ENCODE measurements at places on chromosomes 1 and 21.

DNA sequence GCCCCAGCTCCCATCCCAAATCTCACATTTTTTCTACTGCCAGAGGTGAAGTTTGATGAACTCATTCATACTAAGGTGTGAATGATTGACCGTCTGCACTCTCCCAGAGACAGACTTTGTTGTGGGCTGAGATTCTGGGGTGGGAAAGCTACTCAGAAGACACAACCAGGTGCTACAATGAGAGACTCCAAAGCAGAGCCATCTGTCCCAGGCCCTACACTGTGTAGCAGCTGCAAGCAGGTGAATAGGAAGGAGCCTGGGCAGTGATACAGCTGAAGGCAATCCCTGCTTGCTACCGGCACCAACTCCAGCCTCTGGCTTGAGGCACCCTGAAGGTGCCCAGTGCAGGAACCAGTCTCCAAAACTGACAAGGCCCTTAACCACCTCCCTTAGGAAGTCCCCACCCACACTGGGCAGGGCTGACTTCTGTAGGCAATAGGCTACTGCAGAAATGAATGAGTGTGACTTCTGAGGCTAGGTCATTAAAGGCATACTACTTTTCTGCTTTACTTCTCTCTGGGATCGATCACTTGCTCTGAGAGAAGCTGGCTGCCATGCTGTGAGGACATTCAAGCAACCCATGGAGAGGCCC is 79.7 kb upstream of the RUNX3 start:
- DNase-seq: no peak

GRCh38 chr1:106568201-106568974 is 488.1 kb upstream of the PRMT6 start:
- DNase-seq: no peak

GRCh38 chr1:181081395-181081794 is 7.1 kb upstream of the IER5 start:
- no peak for DNase-seq

GRCh38 chr1:91712981-91713841 is 172.7 kb downstream of the TGFBR3 start:
- DNase-seq: peak; percentile 83

DNA sequence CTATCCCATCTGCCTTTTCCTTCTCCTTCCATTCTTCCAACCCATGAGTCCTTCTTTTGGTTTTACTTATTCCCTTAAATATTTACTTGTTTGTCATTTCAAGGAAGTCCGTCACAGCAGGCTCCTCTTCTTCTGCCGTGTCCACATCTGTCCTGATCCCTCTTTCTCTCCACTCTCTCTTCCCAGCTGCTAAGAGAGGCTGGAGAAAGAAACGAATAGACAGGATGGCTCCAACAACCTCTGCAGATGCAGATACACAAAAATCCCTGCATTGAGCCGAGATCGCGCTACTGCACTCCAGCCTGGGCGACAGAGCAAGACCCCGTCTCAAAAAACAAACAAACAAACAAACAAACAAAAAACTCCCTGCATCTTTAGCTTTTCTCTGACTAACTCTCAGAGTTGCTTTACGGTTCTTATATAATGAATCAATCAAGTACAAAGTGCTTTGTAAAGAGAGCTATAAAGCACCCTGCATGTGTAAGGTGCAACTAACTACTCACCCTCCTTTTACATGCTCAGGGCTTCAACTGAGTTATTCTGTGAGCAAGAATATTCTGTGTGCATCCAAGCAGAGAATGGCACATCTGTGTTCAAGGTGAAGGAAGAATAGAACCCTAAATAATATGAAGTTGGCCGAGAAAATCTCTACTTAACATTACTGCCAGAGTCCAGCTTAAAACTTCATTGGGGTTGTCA is 3.8 kb upstream of the SAMD13 start:
- DNase-seq: no peak

DNA sequence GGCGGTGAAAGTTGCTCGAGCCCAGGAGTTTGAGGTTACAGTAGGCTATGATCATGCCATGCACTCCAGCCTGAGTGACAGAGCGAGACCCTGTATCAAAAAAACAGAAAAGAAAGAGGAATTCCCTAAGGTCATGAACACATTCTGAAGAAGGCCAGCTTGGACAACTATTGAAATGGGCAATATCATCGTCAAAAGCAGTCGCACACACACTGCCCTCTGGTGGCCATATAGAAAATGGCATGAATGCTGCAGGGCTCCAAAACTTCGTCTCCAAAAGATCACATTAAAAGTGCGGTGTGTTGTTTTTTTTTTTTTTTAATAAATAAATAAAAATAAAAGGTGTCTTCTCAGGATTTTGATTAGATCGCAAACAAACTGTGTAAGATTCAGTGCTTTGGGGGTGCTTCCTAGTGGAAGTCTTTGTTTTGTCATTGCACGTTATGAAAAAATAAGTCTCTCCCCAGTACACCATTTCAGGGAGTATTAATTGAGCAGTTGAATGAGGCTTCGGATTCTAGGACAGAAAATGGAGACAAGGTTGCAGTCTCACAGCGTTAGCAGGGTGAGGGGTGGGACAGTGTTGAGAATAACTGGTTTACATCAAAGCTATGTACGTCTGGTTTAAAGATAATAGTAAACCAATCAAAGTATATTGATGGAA is 87.5 kb upstream of the FMN2 start:
- DNase-seq: peak; percentile 16

DNA sequence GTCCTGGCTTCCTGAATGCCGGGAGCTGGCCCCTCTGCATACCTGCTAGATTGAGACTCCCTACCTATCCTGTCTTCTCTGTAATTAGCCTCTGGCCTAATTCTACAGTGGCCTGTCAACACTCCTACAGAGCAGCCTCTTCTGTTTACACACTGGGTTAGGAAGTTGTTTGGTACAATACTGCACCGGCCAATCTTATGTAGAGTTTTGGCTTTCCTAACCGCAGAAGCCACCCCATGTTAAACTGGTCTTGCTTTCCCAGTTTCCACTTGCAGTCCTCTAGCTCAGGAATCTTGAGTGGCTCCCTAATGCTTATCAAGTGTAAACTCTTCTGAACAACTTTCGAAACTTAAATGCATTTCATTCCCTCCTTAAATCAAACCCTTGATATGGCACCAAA is 42.8 kb downstream of the DPH5 start:
- DNase-seq: no peak

DNA sequence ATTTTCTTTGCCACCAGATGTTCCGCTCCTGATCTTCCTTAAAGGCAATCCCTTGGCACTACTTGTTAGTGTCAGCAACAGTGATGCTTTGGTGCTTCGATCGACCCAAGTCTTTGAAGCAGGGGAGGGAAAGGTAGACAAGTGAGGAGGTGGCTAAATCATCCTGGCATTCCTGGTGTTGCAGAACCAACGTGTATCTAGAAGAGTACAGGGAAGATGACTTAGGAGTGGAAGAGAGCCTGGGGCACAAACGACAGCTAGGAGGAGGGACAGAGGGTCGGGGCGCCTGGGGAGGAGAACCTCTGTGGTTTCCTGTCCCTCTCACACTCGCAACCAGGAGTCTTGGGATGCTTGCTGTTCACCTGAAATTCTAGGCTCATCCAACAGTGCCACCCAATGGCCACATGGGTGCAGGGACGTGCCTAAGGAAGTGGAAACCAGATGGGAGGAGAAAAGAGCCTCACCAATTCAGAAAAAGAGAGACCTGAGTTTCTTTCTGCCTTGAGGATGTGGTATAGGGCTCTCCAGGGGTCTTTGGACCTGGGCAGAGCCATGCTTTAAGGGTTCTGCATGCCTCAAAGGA is 9.5 kb upstream of the KCNA2 start:
- DNase-seq: peak; percentile 64

DNA sequence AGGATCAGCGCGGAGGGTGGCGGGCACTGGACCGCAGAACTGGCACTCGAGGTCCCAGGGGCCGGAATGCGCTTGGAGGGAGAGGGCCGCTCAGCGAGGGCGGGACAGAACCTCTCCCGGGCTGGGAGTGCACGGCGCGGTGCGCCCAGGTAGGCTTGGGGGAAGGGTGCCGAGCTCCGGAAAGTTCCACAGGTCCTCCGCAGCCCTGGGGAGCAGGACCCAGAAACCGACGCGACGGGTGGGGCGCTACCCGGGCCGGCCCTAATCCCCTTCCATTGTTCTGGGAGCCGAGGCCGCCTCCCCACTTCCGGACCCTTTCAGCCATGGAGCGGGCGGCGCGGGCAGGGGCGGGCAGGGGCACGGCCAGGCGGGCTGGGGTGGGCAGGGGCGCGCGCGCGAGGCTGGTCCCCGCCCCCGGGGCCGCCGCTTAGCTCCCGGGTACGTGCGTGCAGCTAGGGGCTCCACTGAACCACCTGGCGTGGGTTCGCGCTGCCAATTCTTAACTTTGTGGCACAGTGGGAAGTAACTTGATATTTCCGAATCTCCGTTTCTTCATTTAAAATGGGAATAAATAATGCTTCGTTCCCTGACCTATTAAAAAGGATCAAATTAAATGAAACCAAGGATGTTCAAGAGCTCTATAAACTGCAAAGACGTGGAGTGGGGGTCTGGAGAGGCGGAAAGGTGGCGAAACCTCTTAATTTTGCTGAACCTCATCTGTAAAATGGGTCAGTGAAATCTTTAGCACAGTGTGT is 20.7 kb downstream of the LGR6 start:
- DNase-seq: no peak

- peak; percentile 85 for DNase-seq
Measured at GRCh38 chr1:243495442-243496186, 239.8 kb downstream of the SDCCAG8 start.

DNA sequence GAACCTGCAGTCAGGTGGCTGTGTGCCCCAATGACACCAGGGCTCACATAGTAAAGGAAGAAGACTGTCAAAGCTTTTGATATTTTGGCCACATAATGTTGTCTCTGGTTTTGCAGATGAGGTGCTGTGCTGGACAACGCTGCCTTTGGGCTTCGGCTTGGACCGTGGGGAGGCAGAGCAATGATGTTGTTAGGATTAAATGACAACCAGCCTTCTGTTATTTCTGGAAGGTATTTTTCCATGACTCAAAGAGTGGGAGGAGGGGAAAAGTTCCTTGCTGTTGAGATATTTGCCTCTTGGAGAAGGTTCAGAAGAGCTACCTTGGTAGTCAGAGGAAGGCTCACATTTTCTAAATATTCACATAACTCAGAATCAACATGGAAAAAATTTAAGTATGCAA is 187.3 kb upstream of the GALNT2 start:
- DNase-seq: no peak

DNA sequence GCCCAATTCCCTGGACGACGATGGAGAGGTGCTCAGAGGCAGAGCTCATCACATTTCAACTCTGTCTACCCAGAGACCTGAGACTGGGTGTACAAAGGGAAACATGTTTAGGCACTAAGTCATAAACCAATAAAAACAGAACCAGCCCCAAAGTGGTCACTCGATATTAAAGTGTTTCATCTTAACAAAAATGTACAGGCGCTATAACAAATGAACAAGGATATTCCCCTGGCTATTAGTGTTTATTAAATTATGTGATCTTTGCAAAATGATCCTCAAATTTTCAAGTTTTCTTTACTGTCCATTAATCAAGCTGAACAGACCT is 43.6 kb downstream of the NPHP4 start:
- DNase-seq: no peak

DNA sequence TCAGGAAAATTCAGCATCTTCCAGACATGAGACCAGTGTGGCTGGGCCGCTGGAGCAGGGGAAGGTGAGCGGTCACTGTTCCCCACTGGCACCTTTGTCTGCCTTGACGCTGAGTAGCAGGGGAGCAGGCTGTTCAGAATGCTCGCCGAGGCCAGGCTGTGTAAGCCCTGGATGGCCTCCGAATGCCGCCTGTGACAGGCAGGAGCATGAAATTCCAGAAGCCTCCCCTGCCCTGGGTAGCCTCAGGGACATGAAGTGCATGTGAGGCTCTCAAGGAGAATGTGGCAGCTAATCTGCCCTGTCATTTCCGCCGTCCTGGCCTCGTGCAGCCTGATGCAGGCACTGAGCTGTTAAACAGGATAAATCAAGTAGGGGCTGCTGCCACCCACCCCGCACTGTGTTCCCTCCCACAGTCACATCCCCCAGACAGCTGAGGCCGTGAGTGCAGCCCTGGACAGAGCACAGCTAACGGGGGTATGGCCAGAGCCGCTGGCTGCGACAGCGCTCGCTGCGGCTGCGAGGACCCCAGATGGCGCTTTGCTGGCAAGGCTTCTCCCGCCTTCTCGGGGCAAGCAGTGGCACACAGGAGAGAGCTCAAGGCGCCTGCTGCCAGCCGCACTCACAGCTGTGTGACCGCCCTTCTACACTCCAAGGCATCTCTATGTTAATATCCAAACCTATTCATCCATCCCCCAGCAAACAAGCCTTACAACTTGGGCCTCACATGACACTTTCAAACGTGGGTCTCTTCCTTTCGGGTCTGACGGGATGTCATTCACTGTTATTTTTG is 105.0 kb upstream of the COL6A1 start:
- DNase-seq: peak; percentile 28

GRCh38 chr21:36825658-36826057 is 126.7 kb downstream of the SIM2 start:
- no peak for DNase-seq

- peak; percentile 52 for DNase-seq
Measured at GRCh38 chr1:27545271-27545670, 55.3 kb upstream of the WASF2 start.

GRCh38 chr21:46297338-46298271 is 11.5 kb downstream of the YBEY start:
- peak; percentile 32 for DNase-seq

- DNase-seq: no peak
Measured at GRCh38 chr1:159067699-159068621, 8.6 kb downstream of the AIM2 start.

GRCh38 chr1:67811781-67812180 is 21.5 kb downstream of the GNG12 start:
- peak; percentile 65 for DNase-seq

DNA sequence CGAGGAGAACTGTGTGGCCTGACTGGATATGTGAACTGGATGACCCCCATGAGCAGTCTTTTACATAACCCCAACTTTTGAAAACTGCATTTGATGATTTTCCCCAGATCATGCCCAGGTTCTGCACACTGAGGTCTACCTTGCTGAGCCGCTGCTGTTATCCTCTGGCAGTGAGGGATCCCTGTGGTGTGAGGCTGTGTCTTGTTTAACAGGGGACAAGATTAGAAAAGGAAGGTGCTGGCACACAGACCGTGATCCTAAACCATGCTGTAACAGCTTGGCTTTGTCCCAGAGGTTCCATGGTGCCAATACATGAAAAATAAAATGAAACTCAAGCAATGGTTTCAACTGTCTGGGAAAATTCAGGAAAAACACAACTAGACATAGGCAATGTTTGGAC is 134.2 kb downstream of the ZZZ3 start:
- no peak for DNase-seq

- DNase-seq: no peak
Measured at GRCh38 chr1:54885237-54885679, 1.7 kb downstream of the DHCR24 start.

- DNase-seq: no peak
Measured at GRCh38 chr1:19654886-19655717, 9.6 kb upstream of the HTR6 start.

GRCh38 chr1:110554871-110555801 is 36.2 kb upstream of the KCNA10 start:
- peak; percentile 26 for DNase-seq
